ENCODE measurements at places on chromosomes 7 and 10. TPM values are rescaled to one million over a fixed set of nuclear protein-coding genes. Genes with fewer than 3 reads are reported as not detected.

- no peak for ATAC-seq
Measured at GRCh38 chr10:35251373-35252100, 84.8 kb upstream of the CCNY start.

- ATAC-seq: no peak
Measured at GRCh38 chr7:12450615-12451014, 47.0 kb upstream of the VWDE start.

- no peak for ATAC-seq
Measured at GRCh38 chr10:71945819-71946474, 18.2 kb upstream of the CHST3 start.

DNA sequence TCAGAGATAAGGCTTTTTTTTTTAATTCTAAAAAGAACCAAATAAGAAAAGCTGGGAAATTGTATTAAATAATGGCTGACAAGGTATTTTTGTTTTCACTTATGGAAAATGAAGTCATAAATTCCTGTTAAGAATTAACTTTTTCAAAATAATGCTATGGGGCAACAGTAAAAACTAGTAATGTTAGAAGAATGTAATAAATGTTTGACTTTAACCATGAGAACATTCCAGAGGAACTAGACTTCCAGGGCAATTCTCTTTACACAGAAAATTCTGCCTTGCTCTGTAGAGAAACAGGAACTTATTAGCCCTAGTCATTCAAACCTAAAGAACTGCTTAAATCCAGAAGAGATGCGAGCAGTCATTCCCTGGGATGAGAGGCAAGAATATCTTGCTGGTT, 571.1 kb downstream of the IPMK start:
- ATAC-seq: no peak

The PRF1 gene
- total RNA-seq: not detected

Data from gastroesophageal sphincter (tissue), 4 donors.